Activated naive CD4-positive, alpha-beta T cell treated with anti-CD3 and anti-CD28 coated beads, Interleukin-2, amount 50 U/mL, for 72 hours (primary cell): ENCODE measurements at places on chromosomes 3 and 15. TPM values are rescaled to one million over a fixed set of nuclear protein-coding genes. Genes with fewer than 3 reads are reported as not detected.

- no peak for DNase-seq
These were observed 25.9 kb downstream of the SERP1 start for GRCh38 chr3:150520408-150520807.

- no peak for DNase-seq
These were observed 108.0 kb downstream of the SNRPN start for GRCh38 chr15:25062551-25063430.

DNA sequence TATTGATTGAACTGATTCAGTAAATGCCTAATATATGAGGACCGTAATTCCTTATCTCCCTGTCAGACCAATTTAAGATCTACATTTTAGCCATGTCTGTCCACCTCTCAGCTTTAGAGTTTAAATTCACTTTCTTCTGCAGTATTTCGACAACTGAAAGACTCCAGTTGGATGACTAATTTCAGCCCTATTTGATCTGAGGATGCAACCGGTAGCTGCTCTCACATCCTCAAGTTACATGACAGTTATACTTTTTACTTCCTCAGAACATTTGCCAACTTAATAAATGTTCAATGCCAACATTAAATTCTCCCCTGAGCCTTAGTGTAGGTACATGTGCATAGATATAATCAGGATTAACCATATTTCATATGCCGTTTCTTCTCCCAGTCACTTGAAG is 2.5 kb upstream of the HHLA2 start:
- no peak for DNase-seq

DNA sequence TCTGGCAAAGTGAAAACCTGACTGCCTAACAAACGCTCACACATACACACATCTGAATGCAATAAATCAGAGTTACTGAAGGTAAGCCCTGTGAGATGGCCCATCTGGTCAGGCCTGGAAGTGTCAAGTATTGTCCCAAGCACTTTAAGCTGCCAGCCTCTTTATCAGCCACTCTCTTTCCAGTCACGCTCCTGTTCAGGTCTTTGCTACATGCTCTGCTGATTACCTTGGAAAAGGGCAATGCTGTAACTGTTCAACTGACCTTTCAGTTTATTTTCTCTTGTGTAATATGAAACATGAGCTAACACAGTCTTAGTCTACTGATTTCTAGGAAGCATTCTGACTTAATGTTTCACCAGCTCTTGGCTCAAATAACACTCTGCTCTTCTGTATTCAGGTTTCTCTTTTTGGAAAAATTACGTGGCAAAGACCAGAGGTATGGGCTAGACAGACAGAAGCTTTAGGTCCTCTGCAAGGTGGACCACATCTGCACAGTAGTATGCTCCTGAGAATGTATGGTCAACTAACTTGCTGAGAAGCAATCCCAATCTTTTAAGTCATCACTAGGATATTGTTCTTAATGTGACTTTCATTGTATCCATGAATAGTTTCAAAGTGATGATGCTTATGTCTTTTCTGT is 44.5 kb downstream of the GBE1 start:
- no peak for DNase-seq

DNA sequence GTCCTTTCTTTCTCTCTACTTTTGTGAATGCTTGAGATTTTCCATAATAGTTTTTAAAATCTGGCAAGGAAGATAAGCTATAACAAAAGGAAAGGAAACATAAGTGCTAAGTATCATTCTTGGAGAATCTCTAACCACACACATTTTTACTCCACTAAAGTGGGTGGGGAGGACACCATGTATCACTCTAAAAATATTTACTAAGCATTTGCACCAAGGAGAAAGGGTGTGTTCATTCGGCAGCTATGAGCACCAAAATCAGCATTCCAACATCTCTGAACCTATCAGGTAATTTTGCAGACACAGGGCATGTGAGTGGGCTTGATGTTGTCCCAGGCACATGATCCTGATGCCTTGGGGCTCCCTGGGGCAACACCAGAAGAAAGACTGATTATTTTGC is 5.5 kb downstream of the B4GALT4 start:
- no peak for DNase-seq

GRCh38 chr3:174062923-174063322 is 665.4 kb downstream of the NLGN1 start:
- no peak for DNase-seq

GRCh38 chr15:63874616-63875015 is 40.9 kb upstream of the HERC1 start:
- no peak for DNase-seq

DNA sequence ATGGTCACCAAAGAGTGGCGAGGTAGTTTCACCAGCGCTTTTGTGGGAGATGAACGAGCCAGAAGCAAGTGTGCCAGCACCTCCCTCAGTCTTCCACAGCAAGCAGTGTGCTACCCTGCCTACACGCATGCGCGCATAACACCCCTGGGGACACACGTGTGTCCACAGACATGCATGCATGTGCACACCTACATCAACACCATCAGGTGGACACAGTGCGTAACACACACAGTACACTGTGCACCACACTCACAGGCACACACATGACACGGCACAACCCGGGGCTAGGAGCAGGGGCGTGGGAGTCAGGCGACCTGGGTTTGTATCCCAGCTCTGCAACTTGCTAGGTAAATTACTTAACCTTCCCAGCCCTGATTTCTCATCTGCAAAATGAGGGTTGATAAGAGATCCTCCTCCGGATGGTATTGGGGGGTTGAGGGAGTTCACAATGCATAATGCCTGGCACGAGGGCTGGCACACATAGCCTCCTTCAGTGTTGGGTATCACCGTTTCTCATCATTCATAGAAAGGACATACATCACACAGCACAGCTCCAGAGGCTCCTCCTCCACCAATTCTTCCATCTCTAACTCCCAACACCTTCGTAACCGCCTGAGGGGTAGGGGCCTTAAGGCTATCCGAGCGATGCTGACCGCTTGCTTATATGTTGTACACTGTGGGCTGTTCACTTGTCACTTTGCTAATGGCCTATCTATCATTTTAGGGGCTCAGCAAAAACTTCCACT is 174.9 kb downstream of the SMAD6 start:
- peak; percentile 39 for DNase-seq

DNA sequence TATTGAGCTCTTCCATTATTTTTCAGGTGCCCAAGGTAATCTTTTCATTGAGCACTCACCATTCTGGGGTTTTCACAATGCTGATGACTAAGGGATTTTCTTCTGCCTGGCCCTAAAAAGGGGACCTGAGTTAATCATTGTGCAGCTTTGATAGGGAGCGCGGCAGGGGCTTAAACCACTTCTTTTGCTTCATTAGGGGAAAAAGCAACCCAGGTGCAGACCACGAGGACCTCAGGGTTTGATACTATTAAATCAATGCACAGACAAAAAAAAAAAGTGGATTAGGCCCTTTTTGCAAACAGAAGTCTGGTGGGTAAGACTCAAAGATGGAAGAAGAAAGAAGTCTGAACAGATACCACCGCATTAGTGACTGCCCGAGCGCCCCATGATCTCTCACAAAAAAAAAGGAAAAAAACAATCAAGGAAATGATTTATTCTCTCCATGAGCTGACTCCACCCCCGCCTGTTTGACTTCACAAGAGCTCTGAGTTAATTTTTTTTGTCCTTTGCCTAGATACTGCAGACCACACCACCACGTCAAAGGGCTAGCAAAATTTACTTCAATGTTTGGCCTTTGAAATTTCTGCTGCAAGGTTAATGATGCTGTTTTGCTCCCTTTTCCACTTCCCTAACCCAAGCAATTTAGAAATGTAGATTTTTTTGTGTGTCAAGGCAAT is 78.0 kb upstream of the FEZF2 start:
- no peak for DNase-seq

DNA sequence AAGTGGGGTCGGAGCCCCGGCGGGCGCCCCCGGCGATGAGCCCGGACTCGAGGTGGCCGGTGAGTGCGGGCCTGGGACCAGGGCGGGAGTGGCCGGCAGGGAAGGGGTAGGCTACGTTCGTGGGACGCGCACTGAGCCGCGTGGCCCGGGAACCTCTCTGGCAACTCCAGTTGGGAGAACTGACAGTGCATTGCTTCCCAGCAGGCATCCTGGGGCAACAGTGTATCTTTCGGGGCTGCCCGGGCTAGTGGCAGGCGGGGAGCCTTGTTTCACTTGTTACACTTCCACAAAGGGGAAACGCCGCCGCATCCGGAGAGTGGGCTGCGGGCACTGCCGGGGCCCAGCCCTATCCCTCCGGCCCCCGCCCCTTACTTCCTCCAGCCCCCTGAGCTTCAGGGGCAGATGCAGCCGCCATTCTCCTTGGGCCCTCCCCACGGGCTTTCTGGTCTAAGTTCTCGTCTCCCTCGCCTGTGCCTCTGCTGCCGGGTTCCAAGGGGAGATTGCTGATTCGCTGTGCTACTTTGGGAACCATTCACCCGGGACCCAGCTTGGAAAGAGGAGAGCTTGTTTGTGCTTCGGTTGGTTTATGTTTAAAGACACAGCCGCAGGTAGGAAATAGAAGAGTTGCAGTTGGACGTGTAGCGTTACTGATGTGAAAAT is 675 bp downstream of the BRPF1 start:
- peak; percentile 43 for DNase-seq

- no peak for DNase-seq
These were observed 30.2 kb upstream of the ATOSA start for GRCh38 chr15:52709187-52709981.

DNA sequence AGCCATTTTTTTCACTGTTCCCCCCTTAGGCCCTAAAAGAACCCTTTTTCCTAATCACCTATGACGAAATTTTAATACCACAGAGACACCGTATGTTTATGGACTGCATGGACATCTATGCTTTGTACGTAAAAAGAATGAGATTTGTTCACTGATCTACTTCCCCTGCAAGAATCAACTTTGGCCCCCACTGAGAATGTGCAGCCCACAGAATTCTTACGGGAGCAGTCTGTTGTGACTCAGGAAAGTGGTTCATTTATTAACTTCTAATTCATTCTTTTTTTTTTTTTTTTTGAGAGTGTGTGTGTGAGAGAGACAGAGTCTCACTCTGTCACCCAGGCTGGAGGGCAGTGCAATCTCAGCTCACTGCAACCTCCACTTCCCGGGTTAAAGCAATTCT is 17.6 kb downstream of the EIF4E3 start:
- no peak for DNase-seq

Gene KBTBD13
- total RNA-seq, result not detected

GRCh38 chr3:76152028-76152427 is 366.7 kb upstream of the ZNF717 start:
- DNase-seq, result no peak

- no peak for DNase-seq
These were observed 4.8 kb downstream of the ATP8B4 start for GRCh38 chr15:50113992-50114780.

Gene BCL2A1
- 79.8 TPM for total RNA-seq

DNA sequence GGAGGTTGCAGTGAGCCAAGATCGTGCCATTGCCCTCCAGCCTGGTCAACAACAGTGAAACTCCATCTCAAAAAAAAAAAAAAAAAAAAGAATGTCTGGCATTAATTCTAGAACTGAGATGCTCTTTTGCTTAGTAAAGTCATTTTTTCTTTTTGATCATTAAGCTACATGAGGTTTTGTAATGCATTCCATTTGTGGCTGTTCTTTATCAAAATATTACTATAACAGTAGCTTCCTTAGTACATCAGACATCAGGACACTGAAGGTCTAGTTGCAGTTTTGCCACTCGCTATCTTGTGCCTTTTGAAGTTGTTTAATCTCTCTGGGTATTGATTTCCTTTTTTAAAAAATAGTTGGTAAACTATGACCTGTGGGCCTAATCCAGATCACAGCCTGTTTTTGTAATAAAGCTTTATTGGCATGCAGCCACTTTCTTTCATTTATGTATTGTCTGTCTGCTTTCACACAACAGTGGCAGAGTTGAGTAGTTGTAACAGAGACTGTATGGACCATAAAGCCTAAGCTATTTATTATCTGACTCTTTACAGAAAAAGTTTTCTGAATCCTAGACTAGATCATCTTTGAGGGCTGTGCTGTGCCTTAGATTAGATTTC is 76.6 kb downstream of the SLC25A26 start:
- no peak for DNase-seq

Gene MAPKBP1
- 31.0 TPM for total RNA-seq

Gene CLDN1
- total RNA-seq, result 11.4 TPM

DNA sequence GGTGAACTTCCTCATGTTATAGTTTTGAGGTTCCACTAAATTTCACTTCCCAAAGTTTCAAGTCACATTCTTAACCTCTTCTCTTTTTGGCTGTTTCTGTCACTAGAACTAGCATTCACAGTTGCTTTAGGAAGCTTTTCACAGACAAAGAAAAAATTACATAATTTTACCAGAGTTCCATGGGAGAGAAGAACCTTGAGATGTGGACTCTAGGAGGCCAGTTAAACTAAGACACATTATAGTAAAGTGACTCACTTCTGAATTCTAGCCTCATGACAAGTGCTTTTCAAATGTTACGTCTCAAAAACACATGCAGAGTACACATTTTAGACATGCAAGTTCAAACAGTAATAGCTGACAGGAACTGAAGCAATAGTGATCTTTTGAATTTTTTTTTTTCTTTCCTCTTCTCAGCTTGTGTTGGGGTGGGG is 39.9 kb upstream of the LRTM1 start:
- DNase-seq, result no peak

GRCh38 chr3:25820366-25820765 is 30.5 kb downstream of the OXSM start:
- no peak for DNase-seq

DNA sequence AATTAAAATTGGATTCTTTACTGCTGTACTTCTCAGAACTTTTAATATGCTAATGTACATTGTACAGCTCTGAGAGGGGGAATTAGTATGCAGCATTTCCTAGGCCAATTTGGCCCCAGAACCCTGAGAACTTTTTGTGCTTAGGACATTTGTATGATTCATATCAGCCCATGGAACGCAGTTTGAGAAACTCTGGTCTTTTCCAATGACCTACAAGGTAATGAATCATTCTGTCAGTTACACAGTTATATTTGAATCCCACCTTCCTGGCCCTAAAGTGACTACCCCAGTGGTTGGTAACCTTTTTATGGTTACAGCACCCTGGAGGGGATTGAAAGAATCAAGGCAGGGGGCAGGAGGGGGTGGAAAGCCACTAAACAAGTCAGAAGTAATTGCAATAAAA is 25.6 kb upstream of the KBTBD12 start:
- no peak for DNase-seq

Gene ADCY5
- not detected for total RNA-seq
